ENCODE measurements at places on chromosomes 4 and X. TPM values are rescaled to one million over a fixed set of nuclear protein-coding genes. Genes with fewer than 3 reads are reported as not detected.

DNA sequence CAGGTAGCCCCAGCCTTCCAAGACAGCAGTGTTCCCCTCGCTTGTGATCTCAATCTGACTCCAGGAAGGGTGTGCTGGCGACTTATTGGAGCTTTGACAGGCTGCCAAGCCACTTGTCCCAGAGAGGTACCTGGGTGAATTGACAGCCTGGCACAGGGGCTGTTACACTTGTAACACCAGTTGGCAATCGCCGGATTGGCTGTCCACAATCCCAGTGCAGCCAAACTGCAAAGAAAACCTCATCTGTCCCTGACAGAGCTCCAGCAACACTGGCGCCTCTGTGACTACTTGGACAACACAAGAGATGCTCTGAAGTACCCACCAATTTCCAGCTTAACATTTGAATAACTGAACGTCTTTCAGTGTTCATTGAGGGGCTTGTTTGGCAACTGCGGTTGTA is 76.8 kb upstream of the PRPS1 start:
- DNase-seq = no peak

- peak; percentile 81 for DNase-seq
Observed at GRCh38 chr4:16897991-16898827, at the start of gene LDB2. Gene LDB2, minus strand, starts transcription at chr4:16898645.

DNA sequence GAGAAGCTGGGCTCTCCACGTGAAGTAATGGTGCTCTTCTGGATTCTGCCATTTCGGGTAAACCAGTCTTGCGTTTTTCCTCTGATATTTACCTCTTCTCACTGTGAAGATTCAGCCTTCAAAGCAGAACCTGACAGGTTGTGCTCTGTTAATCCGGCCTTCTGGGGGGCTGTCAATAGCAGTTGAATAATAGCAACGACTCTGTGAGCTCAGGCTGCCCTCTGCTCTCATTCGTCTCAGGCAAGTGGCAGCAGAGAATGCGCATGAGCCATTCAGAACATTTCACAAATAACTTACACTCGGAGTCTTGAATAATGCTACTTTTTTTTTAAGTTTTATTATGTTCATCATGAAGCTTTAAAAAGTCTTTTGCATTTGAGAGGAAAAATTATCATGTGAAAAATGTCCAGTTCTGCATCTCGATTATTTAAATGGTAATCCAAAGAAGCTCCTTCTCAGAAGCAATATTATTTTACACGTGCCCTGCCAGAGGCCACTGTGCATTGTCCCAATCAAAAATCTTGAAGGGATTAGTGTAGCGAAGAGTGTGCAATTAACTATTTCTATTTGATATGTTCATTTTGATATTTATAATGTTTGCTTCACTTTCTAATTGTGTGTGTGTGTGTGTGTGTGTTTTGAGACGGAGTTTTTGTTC is 354.2 kb upstream of the FAT1 start:
- DNase-seq = no peak

- no peak for DNase-seq
Observed at GRCh38 chr4:135050086-135050717, 848.6 kb upstream of the PABPC4L start.

DNA sequence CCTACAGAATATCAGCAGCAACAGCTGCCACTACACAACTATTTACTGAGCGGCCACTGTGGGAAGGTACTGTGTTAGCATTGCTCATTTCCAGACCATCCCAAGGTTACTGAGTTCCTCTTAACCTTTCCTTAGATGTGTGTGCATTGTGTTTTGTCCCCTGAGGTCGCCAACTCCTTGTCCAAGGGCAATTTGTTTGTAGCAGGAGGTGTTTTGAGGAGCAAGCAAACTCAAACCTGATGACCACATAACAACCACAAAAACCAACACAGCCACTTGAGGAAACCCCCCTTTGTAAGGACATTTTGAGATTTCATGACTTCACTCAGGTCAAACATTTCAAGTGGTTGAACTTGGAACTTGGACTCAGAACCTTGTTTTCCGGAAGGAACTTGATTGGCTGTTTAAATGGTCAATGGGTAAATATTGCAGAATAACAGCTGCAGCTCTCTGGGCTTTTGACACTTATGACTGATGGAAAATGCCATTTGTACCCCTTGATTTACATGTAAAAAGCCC is 122.3 kb downstream of the MID1IP1 start:
- DNase-seq = no peak

- no peak for DNase-seq
Observed at GRCh38 chrX:10111364-10112148, 45.2 kb upstream of the CLCN4 start.

GRCh38 chr4:2832309-2832980 is 11.2 kb upstream of the ADD1 start:
- no peak for DNase-seq

GRCh38 chr4:97987019-97987648 is 156.1 kb downstream of the STPG2 start:
- peak; percentile 8 for DNase-seq

DNA sequence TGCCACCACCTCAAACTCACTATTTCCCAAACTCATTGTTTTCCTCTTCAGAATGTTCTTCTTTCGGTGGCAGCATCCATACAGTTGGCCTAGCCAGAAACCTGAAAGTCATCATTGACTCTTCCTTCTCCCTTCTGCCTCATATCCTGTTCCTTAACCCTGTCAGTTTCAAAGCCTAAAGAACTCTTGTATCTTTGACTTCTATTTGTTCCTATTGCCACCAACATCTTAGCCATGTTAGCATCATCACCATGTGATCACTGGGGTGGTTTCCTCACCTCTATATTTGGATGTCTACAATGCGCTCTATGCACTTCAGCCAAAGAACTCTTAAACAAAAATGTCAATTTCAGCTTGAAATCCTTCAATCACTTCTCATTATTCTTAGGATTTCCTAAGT is 29.0 kb downstream of the DDX60L start:
- no peak for DNase-seq

DNA sequence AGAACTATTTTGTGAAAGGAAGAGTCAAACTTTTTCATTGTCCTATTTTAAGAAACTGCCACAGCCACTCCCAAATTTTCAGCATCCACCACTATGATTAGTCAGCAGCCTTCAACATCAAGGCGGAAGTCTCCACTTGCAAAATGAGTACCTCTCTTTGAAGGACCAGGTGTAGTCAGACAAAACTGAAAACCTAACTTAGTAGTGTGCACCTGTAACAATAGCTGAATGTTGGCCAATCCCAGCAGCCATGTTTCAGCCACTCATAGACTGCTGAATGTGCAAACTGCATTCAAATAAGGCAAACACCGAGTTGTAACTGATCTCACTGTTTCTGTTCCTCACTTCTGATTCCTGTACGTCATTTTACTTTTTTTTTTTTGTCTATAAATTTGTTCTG is 341.1 kb downstream of the IL15 start:
- DNase-seq = no peak

DNA sequence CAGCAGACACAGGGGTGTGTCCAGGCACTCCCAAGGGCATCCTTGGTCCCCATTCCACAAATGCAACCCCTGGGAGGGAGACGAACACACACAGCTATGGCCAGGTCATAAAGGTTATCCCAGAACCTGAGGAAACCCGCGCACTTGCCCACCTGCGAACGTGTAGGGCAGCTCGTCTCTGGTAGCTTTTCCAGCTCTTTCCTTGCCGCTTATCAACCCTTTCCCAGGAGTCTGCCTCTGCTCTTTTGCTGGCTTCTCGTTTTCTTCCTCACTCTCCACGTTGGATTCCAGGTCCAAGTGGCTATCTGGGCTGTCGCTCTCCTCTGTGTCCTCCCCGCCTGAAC is 13.5 kb downstream of the NOP14 start:
- no peak for DNase-seq

CYSLTR1 gene
- not detected for total RNA-seq

PNCK gene
- total RNA-seq = 0.26 TPM

AADAT gene
- total RNA-seq = 6.2 TPM

GRPEL1 gene
- total RNA-seq = 43.5 TPM

FAM9C gene
- total RNA-seq = not detected

MAGEB1 gene
- total RNA-seq = not detected

CTAG2 gene
- not detected for total RNA-seq

PAGE5 gene
- not detected for total RNA-seq

MAGEC2 gene
- not detected for total RNA-seq

MID2 gene
- total RNA-seq = 9.9 TPM

MAGEA2B gene
- not detected for total RNA-seq

OTUD6A gene
- total RNA-seq = not detected

Measured in HFFc6 (cell line).